ENCODE measurements at places on chromosomes 12 and 14. TPM values are rescaled to one million over a fixed set of nuclear protein-coding genes. Genes with fewer than 3 reads are reported as not detected.

DNA sequence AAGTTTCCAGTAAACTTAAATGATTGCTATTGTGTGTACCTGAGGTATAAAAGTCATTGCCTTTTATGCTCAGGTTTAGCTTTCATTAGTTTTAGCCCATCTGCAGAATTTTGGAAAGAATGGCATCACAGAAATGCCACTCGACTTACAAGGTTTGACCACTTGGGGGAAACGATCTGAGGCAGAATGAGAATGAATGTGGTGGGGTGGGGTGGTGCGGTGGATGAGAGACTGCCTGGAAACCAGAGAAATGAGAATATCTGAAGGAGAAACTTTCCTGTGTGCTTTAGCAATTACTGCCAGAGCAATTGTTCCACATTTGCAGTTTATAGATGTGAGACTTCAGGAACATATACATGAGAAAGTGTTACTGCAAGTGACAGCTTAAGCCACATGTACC lies 225.4 kb upstream of the PDE3A start:
- no peak for DNase-seq

- no peak for DNase-seq
Measured at GRCh38 chr14:33992274-33993007, 41.6 kb upstream of the EGLN3 start.

DNA sequence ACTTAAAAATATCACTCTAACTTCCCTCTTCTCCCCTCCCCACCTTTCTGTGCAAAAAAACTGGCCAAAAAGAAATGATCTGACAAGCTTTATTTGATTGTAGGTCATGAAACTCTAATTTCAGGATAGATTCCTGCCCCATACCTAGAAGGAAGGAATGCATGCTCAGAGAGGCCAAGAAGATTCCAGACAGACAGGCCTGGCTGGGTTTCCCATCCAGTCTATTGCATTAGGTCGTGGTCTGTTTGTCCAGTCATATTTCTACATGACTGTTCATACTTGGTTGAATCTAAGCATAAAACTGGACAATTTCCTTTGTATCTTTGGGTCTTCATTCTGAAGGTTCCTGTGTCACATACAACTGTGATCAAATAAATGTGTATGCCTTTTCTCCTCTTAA lies 20.0 kb upstream of the SLC15A5 start:
- no peak for DNase-seq

GRCh38 chr12:104751120-104751519 lies 207.0 kb downstream of the SLC41A2 start:
- no peak for DNase-seq

- peak; percentile 91 for DNase-seq
Measured at GRCh38 chr12:47811581-47812484, 7.9 kb downstream of the HDAC7 start.

GRCh38 chr14:101186992-101187815 lies 283.7 kb upstream of the RTL1 start:
- no peak for DNase-seq

DNA sequence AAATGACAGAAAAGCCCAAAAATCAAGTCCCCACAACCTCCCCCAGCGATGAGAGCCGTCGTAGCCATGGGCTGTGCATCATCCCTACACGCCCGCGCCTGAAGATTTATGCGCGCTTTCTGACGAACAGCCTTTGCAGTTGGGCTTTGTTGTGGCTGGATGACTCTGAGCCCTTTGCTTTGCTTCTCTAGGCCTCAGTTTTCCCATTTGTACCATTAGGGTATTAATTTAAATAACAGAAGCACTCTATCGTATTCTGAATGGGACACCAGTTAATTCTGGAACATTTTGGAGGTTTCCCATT lies 24.2 kb downstream of the SFSWAP start:
- no peak for DNase-seq

- no peak for DNase-seq
Measured at GRCh38 chr12:106461730-106462129, 104.2 kb downstream of the POLR3B start.

- DNase-seq: no peak
Measured at GRCh38 chr12:15014708-15015107, 41.9 kb downstream of the PDE6H start.

DNA sequence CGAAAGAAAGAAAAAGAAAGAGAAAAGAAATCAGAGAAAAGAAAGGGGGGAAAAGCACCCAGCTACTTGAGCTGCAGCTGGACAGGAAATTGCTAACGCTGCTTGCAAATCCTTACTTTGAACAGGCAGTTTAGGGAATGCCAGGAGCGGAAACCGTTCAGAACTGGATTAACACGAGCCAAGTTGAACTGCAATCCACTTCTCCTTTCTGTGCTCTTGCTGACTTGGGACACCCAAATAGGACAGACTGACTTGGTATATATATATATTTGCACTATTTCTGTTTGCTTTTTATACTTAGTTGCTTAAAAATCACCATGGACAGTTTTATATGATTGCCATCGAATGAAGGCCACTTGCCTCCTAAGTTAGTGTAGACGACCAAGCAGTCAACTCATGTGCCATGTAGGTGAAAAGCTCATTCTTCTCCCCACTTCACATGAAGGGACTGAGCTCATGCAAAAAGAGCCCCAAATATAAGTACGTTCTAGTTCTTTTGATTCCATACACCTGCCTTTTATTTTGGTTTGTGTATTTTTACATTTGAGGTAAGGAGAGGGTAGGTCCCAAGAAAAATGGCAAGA lies 5.5 kb downstream of the DUSP6 start:
- peak; percentile 75 for DNase-seq

DNA sequence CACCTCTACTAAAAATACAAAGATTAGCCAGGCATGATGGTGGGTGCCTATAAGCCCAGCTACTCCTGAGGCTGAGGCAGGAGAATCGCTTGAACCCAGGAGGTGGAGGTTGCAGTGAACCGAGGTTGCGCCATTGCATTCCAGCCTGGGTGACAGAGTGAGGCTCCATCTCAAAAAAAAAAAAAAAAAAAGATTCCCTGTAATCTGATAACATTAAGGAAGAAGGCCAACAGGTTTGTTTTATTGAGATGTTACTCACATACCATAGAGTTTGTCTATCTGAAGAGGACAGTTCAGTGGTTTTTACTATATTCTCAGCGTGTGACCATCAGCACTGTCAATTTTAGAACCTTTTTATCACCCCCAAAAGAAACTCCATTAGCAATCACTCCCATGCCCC lies 37.5 kb downstream of the TSPAN9 start:
- DNase-seq: no peak

- DNase-seq: no peak
Measured at GRCh38 chr12:122691566-122691965, 11.6 kb downstream of the HCAR2 start.

- DNase-seq: peak; percentile 71
Measured at GRCh38 chr12:27592548-27592947, 68.5 kb downstream of the PPFIBP1 start.

DNA sequence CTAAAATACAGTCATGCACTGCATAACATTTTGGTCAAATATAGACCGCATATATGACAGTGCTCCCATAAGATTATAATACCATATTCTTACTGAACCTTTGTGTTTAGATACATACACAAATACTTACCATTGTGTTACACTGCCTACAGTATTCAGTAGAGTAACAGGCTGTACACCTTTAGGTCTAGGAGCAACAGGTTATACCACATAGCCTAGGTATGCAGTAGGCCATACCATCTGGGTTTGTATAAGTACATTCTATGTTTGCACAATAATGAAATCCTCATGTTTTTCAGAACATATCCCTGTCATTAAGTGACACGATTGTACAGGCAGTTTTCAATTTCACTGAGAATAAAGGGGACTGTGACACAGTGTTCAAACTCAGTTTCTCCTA lies 22.3 kb downstream of the KDM5A start:
- DNase-seq: no peak

GRCh38 chr12:25829192-25829591 lies 129.3 kb upstream of the RASSF8 start:
- DNase-seq: peak; percentile 84

- peak; percentile 71 for DNase-seq
Measured at GRCh38 chr12:96047229-96048211, 12.1 kb upstream of the LTA4H start.

DNA sequence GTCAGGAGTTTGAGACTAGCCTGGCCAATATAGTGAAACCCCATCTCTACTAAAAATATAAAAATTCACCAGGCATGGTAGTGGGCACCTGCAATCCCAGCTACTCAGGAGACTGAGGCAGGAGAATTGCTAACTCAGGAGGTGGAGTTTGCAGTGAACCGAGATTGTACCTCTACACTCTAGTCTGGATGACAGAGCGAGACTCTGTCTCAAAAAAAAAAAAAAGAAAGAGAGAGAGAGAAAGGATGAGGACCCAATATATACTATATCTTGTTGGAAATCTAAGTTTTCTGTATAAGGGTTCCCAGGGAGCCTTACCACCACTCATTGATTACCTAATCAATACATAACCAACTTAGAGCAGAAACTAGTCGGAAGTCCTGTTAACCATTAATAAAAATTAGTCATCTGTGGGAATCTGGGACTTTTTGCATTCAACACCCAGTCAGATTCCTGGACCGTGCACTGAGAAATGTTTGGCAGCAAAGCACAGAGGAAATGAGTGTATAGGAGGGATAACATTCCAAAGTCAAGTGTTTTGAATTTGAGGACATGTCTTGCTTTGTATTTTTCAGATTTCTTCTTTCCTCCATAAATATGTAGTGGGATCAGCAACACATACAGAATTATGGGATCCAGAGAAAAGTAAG lies 44.8 kb upstream of the NR2C1 start:
- no peak for DNase-seq

- DNase-seq: no peak
Measured at GRCh38 chr14:57058319-57058718, 210.4 kb downstream of the EXOC5 start.

The KCNMB4 gene
- 5.7 TPM for total RNA-seq

The GDF3 gene
- total RNA-seq: not detected

The SMOC1 gene
- total RNA-seq: 1.3 TPM

The KLHL33 gene
- total RNA-seq: 0.83 TPM

The BCL2L14 gene
- not detected for total RNA-seq

The PMCH gene
- total RNA-seq: not detected

The BDKRB2 gene
- total RNA-seq: 4.3 TPM

The ATL1 gene
- total RNA-seq: 12.3 TPM

The KRT73 gene
- not detected for total RNA-seq

The LRRK2 gene
- 26.4 TPM for total RNA-seq

The MDM1 gene
- 113 TPM for total RNA-seq

The VDR gene
- total RNA-seq: 1.2 TPM

The MEG3 gene
- total RNA-seq: 37.8 TPM

The NID2 gene
- 26.4 TPM for total RNA-seq
